ENCODE measurements at places on chromosomes 6 and 20. TPM values are rescaled to one million over a fixed set of nuclear protein-coding genes. Genes with fewer than 3 reads are reported as not detected.

Gene CHMP4B
- polyA plus RNA-seq = 83.2 TPM

GRCh38 chr6:96899451-96899998, 1.8 kb upstream of the NDUFAF4 start:
- no peak for DNase-seq

Gene GINS1
- polyA plus RNA-seq = 5.6 TPM

Gene ITPR3
- 36.8 TPM for polyA plus RNA-seq

- no peak for DNase-seq
Observed at GRCh38 chr20:57878786-57879424, 169.1 kb upstream of the PMEPA1 start.

Measured in fibroblast of lung (primary cell).